ENCODE measurements at places on chromosomes 6 and 20. TPM values are rescaled to one million over a fixed set of nuclear protein-coding genes. Genes with fewer than 3 reads are reported as not detected.

The CGA gene
- total RNA-seq: not detected

The FAM83D gene
- 2.2 TPM for total RNA-seq

The SMPDL3A gene
- 22.7 TPM for total RNA-seq

The PRICKLE4 gene
- total RNA-seq: not detected

The SNHG17 gene
- 5.6 TPM for total RNA-seq

DNA sequence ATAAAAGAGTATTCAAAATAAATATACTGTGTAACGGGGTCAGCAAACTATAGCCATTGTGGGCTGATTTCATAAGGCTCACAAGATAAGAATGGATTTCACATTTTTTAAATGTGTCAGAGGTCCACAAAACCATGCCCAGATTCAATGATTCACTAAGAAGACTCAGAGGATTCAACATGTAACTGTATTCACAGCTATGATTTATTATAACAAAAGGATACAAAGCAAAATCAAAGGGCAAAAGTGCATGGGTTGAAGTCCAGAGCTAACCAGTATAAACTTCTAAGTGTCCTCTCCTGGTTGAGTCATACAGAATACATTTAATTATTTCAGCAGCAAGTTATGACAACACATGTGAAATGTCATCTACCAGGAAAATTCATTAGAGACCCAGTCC lies 49.2 kb downstream of the TBC1D32 start:
- peak; percentile 19 for DNase-seq

The KIAA0408 gene
- total RNA-seq: 1.8 TPM

GRCh38 chr6:2979819-2980464 lies 8.6 kb upstream of the SERPINB6 start:
- DNase-seq: no peak

DNA sequence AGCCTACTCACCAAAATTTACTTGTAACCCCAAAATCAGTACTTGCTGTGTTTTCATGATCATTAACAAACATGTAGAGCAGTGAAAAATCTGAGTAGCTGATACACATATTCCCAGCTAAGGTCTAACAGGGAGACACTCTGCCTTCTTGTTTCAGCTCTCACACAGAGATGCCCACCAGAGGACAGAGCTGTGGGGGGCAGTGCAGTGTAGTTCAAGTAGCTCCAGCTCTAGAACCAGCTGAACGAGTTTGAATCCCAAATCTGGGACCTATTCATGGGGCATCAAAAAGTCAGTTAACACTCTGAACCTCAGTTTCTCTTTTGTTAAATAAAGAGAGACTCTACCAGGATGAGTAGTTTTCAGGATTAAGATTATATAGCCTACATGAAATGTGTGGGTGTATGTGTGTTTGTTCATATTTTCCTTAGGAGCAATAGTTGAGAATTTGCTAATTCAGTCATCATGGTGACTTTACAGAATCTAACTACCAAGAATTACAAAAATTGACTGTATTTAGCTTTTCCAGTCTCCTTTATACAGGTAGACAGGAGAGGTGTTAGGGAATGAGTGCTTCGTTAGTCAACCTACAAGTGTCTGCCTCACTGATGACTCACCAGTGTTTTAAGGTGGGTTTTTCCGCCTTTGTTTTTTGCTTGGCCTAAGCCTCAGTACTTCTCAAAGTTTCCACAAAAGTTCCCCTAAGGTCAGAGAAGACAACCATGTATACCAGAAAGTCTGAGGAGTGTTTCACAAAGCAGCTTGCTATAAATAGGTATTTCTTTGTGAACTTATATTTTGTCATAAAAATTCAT lies 164.0 kb upstream of the RUNX2 start:
- no peak for DNase-seq

The CAP2 gene
- 10.0 TPM for total RNA-seq

- peak; percentile 56 for DNase-seq
These were observed 4.1 kb downstream of the LINC00237 start for GRCh38 chr20:21101932-21102575.

GRCh38 chr6:163876391-163876790 lies 461.9 kb downstream of the QKI start:
- no peak for DNase-seq

- peak; percentile 36 for DNase-seq
These were observed 9.2 kb upstream of the DEFB110 start for GRCh38 chr6:50030777-50031562.

DNA sequence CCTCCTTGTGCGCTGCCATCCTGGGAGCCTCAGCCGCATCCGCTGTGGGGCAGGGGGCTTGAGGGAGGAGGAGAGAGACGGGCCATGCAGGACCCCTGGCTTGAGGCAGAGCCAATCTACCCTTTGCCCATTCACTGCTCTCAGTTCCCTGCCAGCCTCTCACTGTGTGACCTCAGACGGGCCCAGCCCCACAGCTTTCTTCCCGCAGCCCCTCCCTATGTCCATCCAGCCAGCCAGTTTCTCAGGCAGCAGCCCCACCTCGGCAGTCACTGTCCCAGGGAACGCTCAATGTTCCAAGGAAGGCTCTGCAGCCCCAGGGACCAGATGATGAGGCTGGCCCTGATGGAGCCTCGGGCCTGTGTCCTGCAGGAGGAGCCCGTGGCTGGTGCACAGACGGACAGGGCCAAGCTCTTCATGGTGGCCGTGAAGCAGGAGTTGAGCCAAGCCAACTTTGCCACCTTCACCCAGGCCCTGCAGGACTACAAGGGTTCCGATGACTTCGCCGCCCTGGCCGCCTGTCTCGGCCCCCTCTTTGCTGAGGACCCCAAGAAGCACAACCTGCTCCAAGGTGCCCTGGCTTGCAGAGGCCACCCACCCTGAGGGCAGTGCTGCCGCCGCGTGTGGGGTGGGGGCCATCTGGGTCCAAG lies 3.9 kb upstream of the TNFRSF6B start:
- peak; percentile 95 for DNase-seq

The GPR63 gene
- total RNA-seq: under 0.01 TPM

DNA sequence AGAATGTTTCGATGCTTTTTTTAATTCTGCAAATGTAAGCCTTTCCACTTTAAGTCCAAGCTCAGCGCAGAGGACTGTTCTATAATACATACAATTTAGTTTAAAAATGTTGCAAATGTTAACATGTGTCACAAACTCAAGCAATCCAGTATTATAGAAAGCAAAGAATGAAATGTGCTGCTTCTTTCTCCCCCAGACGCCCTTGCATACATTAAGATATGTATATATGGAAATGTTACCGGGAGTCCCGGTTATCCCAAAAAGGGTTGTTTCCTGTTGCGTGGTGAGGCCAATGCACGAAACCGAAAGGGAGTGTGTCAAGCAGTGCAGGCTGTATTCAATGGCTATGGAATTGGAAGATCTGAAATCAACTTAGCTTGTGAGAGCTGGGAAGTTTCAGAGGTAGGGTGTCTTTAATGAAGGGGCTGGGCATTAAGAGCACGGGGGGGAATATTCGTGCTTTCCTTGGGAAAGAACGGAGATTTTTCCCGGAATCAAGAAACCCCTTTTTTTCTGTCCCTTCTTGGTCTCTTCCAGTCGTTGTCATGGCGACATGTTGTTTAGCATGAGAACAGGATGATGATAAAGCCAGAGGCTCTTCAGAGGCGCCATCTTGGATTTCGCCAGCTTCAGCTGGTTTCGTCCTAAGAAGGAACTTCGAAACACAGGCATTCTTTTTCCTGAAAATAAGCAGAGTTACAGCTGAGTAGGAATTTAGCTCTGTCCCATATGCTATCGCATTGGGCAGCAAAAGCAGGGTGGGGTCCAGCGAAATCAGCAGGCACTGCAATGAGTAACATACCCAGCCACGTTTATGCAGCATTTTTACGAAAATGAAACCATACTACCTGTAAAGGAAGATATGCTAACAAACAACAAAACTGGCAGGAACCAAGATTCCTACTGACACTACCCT lies 10.1 kb upstream of the NQO2 start:
- peak; percentile 91 for DNase-seq

DNA sequence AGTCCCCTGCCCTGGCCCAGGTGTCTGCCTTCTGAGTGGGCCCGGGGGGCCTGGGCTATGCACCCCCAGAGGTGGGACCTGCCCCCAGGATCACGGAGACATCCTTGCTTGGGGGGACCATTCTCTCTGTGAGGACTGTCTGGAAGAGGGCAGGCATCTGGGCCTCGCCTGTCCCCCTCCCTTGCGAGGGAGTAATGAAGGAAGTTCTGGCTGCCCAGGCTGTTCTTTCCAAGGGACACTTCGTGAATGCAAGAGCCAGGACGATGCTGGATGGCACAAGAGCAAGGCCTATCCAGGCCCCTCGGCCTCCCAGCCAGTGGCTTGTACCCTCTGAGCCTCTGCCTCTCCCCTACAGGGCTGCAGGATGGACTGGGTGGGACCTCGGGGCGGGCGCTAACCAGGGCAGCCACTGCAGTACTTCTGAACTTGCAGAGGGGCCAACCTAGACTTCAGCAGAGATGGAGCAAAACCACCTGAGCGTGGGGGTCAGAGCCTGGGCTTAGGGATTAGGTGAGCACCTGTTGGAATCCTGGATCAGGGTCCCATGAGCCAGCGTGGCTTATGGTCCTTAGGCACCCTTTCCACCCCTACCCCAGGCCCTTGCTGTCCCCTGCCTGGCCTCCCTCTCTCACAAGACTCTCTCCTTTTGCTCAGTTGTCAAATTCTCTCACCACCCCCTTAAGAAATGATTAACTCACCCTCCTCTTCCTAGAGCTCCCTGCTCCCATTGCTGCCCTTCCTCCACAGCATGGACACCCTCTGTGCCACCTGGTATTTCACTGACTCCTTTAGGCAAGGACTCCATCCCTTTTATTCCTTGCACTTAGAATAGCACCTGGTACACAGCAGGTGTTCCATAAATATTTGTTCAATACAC lies 53.2 kb downstream of the CTCFL start:
- DNase-seq: peak; percentile 53

GRCh38 chr6:38852215-38852614 lies 137.1 kb downstream of the DNAH8 start:
- DNase-seq: no peak

- peak; percentile 32 for DNase-seq
These were observed 37.8 kb upstream of the STXBP5 start for GRCh38 chr6:147166360-147166944.

GRCh38 chr20:41563087-41563486 lies 55.1 kb downstream of the CHD6 start:
- DNase-seq: no peak

GRCh38 chr20:33568868-33569801 lies 79.2 kb downstream of the CBFA2T2 start:
- no peak for DNase-seq

The IL17A gene
- total RNA-seq: not detected

The OPN5 gene
- total RNA-seq: not detected

- peak; percentile 85 for DNase-seq
These were observed at the start of gene TRERF1 for GRCh38 chr6:42451333-42452170. Gene TRERF1, minus strand, starts transcription at chr6:42451926. Its CDS starts 182,336 bp downstream, at chr6:42269590.

- DNase-seq: peak; percentile 93
These were observed 1.9 kb downstream of the RRBP1 start for GRCh38 chr20:17679941-17680835.

The TAF4 gene
- total RNA-seq: 4.3 TPM

- no peak for DNase-seq
These were observed 32.2 kb upstream of the OCSTAMP start for GRCh38 chr20:46582648-46583047.

The RIMS4 gene
- 0.29 TPM for total RNA-seq

DNA sequence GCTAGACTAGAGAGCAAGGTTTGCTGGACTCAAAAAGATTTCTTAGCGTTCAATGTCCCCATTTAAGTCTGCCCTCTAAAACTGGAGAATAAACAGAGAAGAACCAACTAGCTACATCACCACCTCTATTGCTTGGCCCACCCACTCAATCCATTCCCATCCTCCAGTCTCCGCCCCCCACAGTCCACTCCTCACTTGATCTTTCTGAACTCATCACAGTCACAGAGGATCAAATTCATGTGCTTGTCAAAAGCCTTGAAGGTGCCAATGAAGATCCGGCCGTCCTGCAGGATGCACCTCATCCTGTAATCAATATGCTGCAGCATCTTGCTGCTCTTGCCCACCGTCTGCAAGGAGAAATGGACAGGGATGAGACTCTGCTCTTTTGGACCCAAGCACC lies 3.2 kb downstream of the SNRPB start:
- DNase-seq: no peak

GRCh38 chr6:87846434-87846833 lies 144.4 kb upstream of the AKIRIN2 start:
- no peak for DNase-seq

GRCh38 chr20:45300961-45301360 lies 5.7 kb upstream of the RBPJL start:
- DNase-seq: peak; percentile 91

- DNase-seq: no peak
These were observed 82.6 kb upstream of the CNKSR3 start for GRCh38 chr6:154593122-154593521.

The RSPO4 gene
- not detected for total RNA-seq

GRCh38 chr20:46720776-46721425 lies 11.5 kb downstream of the SLC2A10 start:
- DNase-seq: no peak

- DNase-seq: no peak
These were observed 25.3 kb upstream of the ZBTB24 start for GRCh38 chr6:109508166-109508860.

GRCh38 chr20:9368893-9369292 lies 145.5 kb upstream of the LAMP5 start:
- no peak for DNase-seq

The CTNNBL1 gene
- 19.5 TPM for total RNA-seq

DNA sequence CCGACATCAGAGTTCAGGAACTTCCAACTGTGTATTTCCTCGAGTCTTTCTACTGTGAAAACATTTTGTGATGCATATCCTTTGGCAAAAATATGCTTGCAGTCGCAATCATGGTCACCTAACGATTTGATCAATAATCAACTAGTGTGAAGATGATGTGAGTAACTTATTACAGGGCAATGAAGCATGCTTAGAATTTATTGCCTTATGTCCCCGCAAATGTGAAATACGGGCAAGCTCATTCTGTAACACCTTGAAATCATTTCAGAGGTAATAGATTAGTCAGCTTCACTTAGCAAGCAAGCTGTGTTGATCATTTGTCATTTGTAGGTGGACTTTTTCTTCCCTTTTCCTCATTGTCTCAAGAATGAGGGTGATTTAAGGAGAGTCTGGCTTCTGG lies 67.9 kb upstream of the DOK5 start:
- no peak for DNase-seq

DNA sequence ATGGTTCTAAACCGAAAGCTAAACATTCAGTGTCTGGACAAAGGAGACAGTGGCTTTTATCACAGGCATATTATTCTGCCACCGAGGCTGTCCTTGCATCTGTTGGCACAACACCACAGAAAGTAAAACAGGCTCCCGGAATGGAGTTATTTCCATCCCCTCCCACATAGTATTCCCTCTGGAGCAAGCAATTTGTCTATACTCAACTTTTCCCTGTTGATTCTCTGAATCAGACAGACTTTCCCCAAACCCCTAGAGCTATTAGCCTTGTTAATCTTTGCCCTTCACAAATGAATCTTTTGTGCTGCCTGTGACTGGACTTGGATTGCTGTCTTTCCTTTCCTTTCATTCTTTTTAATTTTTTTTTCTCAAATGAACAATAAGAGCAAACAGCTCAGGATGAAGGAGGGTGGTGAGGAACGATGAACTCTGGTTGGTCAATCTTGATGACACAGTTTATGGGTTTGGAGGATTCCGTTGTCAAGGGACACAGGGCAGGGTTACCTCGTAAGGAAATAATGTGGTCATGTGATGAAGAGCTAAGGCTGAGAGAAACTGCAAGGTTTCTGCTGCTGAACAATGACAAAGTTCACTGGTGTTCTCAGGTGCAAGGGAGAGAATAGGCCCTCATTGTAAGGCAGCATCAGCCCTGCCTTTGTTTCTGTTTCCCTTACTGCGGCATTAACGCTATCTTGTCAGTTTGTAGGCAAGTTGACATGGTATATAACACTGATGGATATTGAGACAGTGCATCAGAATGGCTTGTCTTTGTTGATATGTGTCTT lies 275.0 kb upstream of the BMP2 start:
- no peak for DNase-seq

The TBX18 gene
- total RNA-seq: 64.1 TPM

The SLC17A3 gene
- not detected for total RNA-seq

- no peak for DNase-seq
These were observed 4.2 kb downstream of the CDYL start for GRCh38 chr6:4780360-4780812.
